ENCODE measurements at places on chromosomes 7 and 10.

DNA sequence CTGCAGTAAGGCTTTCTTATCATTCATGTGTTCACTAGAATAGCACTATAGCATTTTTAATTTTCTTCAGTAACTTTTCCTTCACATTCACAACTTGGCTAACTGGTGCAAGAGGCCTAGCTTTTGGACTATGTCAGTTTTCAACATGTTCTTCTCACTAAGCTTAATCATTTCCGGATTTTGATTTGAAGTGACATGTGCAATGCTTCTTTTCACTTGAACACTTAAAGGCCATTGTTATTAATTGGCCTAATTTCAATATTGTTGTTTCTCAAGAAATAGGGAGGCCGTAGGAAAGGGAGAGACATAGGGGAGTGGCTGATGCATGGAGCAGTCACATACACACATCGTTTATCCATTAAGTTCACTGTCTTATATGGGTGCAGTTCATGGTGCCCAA, 151.2 kb upstream of the NFE2L3 start:
- no peak for DNase-seq

DNA sequence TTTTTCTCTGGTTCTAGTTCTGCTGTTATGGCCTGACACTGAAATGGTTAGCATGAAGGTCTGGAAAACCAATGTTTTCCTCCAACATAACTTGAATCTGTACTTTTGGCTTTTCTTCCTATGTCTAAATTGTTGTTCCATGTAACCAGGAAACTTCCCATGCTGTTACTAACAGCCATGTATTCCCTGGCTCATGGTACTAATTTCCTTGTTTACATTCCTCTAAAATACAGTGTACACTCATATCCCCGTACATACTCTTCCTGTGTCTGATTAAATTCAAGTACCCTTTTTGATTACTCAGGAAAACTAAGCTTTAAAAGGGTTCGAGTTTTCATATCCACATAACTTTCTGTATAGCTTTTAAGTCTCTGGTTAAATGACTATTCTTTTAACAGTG, 12.3 kb upstream of the ACSM6 start:
- no peak for DNase-seq

- no peak for DNase-seq
These were observed 399.7 kb downstream of the CDC14C start for GRCh38 chr7:49324040-49324439.

- DNase-seq: no peak
These were observed 21.9 kb downstream of the CACNB2 start for GRCh38 chr10:18162021-18162627.

DNA sequence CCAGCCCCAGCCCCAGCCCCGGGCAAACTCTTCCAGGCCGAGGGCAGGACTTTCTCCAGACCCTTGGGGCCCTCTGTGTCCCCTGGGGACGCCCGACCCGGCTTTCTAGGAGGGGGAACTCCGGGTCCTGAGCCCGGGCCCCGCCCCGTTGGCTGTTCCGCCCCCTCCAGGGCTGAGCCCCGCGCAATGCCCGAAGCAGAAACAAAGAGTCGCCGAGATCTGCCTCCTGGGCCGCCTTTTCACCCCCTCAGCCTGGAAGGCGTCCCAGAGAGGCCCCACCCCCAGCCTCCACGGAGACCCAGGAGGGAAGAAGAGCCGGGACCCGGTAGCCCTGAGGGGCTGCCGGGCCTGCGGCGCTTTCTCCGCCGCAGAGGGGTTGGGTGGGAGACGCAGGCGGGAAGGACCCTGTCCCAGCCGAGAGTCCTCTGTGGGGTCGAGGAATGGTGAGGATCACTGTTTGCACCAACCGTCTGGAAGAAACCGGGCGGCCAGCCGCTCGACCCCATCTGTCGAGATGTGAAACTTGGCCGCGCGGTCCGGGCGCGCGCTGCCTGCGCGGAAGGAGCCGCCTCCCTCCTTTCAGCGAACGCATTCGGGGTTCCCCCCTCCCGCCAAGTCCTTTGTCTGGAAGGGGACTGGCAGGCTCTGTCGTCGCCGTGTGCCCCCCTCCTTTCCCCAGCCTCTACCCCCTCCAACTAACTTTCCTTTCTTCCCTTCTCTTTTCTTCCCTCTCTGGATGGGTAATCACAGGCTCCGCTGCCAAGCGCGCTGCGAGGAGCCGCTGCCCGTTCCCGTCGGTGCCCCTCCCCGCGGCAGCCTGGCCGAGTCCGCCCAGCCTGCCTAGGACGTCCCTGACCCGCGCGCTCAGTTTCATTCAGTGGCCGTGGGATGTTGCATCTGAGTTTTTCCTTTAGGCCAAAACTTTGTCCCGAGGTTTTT, 10.2 kb downstream of the EN2 start:
- DNase-seq: no peak

Measured in stimulated activated CD8-positive, alpha-beta memory T cell treated with anti-CD3 and anti-CD28 coated beads, Interleukin-15, amount 100 ng/mL, for 4 hours (primary cell).